ENCODE measurements at places on chromosomes 11 and 22. TPM values are rescaled to one million over a fixed set of nuclear protein-coding genes. Genes with fewer than 3 reads are reported as not detected.

DNA sequence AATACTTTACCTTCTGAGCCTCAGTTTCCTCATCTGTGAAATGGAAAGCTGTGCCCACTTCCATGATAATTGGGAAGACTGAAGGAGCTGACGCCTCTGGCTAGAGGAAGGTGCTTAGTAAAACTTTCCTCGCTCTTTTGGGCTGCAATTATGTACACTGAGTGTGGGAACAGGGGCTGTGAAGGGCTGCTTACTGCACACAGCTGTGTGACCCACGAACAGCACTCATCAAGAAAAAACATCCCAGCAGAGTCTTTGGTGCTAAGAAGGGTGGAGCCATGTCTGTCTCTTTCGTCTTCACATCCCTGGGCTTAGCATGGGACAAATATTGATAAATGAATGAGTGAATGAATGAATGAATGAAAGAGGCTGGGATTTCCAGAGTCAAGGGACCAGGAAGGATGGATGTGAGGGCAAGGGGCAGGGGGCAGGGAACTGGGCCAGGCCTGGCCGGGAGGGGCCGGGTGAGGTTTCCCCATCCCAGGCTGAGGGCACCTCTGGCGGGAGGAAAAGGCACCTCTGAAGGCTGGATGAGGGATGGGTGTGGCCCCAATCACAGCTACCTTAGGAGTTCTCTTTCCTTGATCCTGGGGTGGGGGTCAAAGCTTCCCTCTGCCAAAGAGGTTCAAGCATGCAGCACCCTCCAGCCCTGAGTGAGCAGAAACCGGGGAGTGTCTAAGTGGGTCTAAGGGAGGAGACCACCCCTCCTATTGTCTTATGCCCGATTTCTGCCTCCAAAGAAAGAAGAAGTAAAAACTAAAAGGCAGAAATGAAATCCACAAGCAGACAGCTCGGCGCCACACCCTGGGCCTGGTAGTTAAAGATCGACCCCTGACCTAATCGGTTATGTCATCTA is 9.2 kb upstream of the CD5 start:
- DNase-seq, result no peak

DNA sequence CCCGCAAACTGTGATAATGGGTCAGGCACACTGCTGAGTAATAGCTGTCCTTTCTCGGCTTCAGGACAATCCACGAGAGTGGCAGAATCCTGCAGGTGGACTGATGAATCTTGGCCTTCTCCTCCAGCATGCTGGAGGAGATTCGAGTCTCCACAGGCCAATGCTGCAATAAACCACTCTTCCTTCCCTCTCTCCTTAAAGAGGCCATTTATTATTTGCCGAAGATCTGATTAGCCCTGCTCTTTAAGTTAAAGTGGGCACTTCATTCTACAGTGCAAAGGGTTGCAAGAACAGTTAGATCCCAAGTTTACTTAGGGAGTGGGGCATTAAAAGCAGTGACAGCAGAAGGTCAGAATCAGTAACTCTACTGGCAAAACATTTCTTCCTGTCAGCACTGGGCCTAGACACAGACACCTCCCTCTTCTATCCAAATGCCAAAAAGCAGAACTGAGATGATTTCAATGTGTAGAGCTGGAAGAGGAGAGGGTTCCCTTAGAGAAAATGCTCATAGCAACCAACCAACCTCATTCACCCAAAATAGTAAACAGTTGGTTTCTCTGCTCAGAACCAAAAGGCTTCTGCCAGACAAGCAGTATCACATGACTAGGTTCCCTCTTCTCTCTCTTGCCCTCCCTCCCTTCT is 121.7 kb downstream of the SGSM3 start:
- DNase-seq, result no peak

DNA sequence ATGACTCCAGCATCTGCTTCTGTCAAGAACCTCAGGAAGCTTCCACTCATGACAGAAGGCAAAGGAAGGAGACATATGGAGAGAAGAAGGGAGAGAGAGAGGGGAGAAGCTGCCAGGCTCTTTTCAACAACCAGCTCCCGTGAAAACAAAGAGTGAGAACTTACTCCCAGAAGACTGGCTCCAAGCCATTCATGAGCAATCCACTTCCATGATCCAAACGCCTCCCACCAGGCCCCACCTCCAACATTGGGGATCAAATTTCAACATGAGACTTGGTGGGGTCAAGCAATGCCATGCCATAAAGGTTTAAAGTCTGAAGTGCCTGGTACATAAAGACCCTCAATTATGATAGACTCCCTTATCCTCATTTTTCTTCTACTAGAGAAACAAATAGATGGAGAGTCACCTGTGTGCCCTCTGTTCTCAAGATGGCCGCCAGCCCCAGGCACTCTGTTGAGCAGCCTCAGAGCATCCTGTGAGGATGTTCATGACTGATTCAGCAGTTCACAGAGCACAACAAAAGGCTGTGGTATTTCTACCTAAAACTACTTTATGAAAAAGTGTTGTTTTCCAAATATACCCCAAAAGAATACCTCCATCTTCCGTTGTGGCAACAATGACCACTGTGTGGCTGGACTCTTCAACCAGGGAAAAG is 69.0 kb upstream of the CRTAM start:
- DNase-seq, result no peak

GRCh38 chr22:47484960-47485569 is 722.6 kb downstream of the TBC1D22A start:
- DNase-seq, result no peak

DNA sequence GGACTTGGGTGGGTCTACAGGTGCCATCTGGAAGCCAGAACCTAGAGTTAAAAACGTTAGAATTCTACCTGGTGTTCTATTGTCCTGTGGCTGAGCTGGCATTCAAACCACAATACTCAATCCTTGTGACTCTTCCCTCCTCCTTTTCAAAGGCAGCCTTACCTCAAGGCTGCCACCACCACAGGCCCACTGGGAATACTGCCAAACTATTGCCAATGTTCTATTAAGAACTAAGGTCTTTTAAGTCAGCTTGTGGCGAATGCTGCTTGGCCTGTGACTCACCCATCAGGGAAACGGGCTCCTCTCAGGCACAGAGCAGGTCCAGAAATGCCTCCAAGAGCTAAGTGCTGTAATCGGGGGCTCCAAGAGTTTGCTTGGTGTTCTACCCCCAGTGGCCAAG is 1008.4 kb downstream of the JRKL start:
- DNase-seq, result no peak

DNA sequence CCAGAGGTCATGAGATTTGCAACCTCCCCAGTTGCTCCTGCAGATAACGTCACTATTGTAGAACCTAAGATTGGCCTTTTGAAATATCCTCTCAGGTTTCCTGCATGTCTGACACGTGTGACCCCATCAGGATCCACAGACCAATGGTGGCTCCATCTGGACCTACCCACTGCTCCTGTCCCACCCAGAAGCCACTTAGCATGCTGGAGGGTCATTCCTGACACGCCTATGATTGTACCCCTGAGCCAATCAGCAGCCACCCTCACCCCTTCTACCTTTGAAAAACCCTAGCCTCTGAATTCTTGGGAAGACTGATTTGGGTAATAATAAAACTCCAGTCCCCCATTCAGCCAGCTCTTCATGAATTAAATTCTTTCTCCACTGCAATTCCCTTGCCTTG is 20.1 kb upstream of the NARS2 start:
- no peak for DNase-seq

GRCh38 chr11:117096201-117096991 is 1.8 kb downstream of the SIK3 start:
- DNase-seq, result no peak

GRCh38 chr11:78691215-78691614 is 116.6 kb upstream of the NARS2 start:
- no peak for DNase-seq

GPR83 gene
- total RNA-seq, result not detected

RASD2 gene
- total RNA-seq, result not detected

OR4C16 gene
- not detected for total RNA-seq

GRAMD1B gene
- total RNA-seq, result 6.8 TPM

All from endothelial cell of umbilical vein (primary cell).